ENCODE measurements at places on chromosomes 12 and 14.

- DNase-seq = no peak
Observed at GRCh38 chr14:38074081-38074480, 133.6 kb upstream of the SSTR1 start.

DNA sequence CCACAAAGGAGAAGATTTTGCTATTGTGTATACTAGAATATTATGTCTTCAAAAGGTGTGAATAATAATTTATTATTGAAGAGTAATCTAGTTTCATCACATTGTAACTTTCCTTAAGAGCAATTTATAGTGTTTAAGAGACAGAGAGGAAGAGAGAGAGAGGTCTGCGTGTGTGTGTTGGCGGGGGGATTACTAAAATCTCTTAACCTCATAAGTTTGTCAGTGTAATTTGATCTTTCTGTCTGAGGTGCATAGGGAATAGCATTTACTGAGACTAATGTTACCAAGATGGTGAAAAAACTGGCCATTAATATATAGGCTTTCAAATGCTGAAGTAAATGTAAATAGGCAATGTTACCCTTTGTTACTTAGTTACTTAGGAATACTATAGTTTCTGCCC is 48.2 kb upstream of the BTG1 start:
- no peak for DNase-seq

DNA sequence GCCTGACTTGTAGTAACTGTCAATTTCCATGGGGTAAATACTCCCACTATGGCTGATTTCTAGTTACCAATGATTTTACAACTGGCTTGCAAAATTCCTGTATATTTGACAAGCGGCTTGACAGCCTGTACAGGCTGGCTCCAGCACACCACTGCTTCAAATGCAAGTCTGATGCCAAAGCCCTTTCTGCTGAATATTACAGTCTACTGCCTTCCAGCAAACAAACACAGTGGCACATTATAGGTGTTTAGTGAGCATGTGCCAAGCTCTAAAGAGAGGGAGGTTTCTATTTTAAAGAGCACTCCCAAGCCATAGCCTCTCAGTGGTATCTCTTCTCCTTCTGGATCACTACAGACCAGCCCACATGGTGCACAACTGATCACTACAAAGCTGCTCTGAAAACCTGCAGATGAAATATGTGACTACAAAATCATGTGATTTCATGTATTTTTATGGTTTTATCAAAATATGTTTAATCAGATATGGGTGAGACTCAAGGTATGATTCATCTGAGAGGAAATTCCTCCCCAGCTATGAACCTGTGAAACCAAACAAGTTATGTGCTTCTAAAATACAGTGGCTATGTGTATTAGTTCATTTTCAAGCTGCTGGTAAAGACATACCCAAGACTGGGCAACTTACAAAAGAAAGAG is 101.5 kb downstream of the RPAP3 start:
- no peak for DNase-seq

GRCh38 chr12:12474471-12474928 is 88.2 kb downstream of the DUSP16 start:
- DNase-seq = no peak

DNA sequence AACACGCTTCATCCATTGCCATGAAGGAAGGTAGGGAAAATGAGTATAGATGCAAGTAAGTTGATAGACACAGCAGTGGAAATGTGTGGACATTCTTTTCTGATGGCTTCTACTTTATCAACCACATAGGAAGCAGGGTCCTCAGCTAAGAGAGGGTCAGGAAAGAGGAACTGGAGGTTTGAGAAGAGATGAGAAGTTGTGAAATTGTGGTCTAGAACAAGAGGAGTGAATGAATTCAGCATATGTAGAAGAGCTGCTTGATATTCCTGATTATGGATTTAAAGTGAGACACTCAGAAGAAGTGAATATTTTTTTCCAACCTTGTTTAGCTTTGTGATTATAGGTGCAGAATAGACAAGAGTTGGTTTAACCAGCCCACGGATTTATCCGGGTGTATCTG is 128.5 kb downstream of the SLC15A5 start:
- no peak for DNase-seq

DNA sequence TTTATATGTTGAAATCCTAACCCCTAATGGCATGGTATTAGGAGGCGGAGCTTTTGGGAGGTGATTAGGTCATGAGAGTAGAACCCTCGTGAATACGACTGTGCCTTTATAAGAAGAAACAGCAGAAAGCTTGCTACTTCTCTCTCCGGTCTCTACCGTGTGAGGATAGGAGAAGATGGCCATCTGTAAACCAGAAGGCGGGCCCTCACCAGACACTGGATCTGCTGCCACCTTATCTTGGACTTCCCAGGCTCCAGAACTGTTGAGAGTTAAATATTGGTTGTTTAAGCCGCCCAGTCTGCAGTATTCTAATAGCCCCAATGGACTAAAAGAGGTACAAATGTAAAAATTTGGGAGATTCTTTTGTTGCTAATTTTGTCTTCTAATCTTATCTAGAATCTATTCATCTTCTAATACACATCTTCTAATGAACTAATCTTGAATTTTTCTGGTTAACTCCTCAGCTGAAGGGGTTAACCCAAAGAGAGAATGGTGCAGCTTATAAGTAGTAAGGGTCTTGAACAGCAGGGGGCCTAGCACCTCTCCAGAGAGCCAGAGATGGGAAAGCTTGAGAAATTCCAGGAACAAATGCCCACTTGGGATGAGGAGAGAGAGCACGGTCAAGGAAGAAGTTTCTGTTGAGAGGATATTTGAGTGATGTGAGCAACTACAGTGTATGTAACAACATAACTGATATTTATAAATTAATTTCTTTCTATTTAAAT is 264.0 kb upstream of the GRIP1 start:
- no peak for DNase-seq

GRCh38 chr14:94491511-94491910 is 15.5 kb upstream of the SERPINA9 start:
- DNase-seq = no peak

GRCh38 chr12:111170543-111170942 is 198.4 kb downstream of the PHETA1 start:
- DNase-seq = no peak

GRCh38 chr14:105398044-105398725 is at the start of gene TEX22:
Gene TEX22, plus strand, starts transcription at chr14:105398538. Its CDS starts 803 bp downstream, at chr14:105399341.
- no peak for DNase-seq

DNA sequence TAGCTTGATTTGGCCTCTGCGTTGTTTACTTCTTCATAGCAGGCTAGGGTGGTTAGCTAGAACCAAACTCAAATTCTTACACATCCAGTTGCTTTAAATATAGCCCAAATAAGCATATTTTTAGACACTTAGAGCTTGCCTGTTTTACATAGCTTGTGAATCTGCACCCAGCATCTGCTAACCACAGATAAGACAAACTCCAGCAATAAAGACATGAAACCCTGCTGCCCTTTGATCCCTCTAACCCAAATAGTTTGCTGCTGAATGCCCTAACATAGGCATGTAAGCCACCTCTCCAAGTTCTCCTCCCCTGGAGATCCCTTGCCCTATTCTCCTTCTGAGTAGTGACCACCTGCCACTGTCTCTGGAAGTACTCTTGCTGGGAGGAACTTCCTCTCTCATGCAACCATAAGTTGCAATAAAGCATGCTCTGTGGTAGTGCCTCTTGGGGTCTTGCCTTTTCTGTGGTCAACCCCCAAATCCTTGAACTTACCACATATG is 185.6 kb downstream of the TMEM117 start:
- no peak for DNase-seq

- no peak for DNase-seq
Observed at GRCh38 chr12:12685305-12685704, 10.7 kb downstream of the GPR19 start.

- DNase-seq = no peak
Observed at GRCh38 chr12:3838076-3838475, 35.1 kb downstream of the PARP11 start.

DNA sequence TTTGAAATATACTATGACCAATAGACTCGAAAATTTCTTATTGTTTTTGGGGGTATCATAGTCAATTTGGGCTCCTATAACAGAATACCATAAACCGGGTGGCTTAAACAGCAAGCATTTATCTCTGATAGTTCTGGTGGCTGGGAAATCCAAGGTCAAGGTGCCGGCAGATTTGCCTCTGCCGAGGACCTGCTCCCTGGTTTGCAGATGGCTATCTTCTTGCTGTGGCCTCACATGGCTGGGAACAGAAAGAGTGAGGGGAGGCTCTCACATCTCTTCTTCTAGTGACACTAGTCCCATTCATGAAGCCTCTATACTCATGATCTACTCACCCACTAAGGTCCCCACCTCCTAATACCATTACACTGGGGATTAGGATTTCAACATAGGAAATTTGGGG is 70.7 kb downstream of the BORCS5 start:
- no peak for DNase-seq

DNA sequence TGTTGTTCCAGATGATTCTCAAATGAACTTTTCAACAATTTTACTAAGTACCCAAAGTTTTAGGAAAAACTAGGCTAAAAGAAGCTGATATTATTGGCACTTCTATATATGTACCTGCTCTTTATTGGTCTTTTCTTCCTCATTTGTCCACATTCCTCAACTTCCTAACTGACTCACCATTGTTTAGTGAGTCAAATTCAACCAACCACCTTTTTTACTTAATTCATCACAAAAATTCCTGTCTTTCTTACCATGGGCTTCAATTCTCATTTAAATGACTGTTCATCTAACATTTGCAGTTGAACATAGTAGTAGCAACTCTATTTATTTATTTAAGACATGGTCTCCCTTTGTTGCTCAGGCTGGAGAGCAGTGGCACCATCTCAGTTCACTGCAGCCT is 47.6 kb upstream of the SLC2A13 start:
- no peak for DNase-seq

GRCh38 chr12:90322006-90322405 is 613.4 kb upstream of the ATP2B1 start:
- DNase-seq = no peak

DNA sequence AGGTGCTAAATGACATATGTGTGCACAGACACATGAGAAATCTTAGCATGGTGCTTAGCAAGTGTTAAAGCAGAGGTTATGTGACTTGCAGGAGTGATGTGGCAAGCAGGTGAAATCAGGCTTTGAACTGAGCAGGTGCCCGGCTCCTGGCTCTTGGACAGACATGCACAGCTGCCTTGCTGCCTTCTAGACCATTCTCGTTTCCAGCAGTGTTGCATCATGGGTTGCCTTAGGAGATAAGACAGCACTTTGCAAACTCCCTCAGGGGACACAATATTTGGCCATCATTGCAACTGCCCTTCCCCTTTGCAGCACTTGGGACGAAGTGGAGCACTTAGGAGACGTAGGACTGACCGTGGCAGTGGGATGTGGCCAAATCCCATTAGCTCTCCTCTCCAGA is 17.2 kb upstream of the GSC start:
- DNase-seq = no peak

DNA sequence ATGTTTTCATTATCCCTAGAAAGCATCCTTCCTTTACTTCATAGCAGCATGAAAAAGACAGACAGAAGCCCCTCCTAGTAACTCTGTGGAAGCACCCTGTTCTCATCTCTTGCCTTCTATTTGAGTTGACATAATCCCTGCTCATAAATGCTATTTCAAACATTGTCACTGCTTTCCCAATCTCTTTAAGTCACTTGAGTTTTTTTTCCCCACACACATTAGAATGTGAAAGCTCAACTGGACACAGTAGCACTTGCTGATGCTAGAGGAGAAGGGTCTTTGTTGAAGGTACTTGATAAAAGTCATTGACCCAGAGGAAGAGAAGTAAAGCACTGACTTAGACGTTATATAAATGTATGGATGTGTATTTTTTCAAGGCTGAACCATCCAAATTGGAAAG is 3.0 kb downstream of the E2F7 start:
- DNase-seq = no peak

GRCh38 chr12:132551641-132552031 is 58.7 kb downstream of the LRCOL1 start:
- DNase-seq = no peak

DNA sequence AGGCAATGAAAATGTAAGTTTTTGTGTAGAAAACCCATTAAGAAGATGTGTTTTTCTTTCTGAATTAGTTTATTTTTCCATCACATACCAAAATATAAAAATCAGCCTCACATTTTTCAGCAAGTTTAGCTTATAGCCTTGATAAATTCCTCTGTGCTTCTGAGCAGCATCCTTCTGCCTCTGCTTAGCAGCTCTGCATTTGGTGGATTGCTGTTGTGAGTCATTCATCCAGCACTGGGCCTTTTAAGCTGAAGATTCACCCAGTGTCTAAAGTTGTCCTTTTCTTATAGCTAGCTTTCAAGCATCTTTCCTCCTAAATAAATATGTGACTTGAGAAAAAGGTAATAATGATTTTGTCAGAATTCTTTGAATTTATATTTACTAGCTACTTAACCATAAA is 206.1 kb downstream of the PCNX1 start:
- no peak for DNase-seq

DNA sequence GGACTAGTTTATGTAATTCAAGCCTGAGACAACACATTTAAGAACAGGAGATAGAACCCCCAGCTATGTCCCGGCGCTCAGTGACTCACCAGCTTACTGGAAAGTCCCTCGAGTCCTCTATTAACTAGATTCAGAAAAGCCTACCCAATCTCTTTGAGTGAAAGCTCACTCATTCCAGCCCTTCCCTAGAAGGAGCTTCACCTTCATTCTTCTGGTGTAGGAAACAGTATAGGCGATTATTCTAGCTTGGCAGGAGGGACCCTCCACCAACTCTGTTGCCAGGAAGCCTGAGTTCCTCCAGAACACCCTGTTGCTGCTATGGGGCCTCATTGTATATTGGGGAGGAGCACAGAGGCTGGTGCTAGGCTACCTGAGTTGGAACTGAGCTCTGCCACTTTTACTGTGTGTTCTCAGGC is 57.2 kb upstream of the AEBP2 start:
- DNase-seq = no peak

DNA sequence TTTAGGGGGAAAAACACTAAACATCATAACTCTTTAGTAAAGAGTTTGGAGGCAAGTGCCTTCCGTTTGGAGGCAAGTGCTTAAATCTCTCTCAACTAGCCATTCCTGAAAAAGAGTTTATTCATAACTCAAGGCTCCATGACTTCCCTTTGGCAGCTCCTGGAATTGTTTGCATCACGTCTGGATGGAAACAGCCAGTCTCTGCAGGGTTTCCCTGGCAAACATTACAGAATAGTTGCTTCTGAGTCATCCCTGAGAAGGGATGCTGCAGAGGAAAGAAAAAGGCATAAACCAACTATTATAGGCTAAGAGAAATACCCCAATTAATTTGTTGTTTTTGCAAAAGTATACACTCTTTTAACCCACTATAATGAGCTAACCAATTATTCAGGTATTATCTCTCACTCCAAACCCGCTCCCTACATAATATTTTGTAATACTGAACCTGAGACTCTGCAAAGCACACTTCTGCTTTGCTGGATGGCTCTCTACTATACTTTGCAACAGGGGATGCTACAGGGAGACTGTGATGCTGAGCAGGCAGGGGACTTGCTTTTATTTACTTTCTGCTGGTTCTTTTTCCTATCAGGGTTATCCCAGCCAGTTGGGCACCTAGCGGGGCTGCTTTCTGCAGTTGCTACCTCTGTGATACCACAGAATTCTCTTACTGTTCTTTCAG is 497.7 kb downstream of the FUT8 start:
- no peak for DNase-seq

- no peak for DNase-seq
Observed at GRCh38 chr14:79057333-79057732, 887.2 kb downstream of the NRXN3 start.

GRCh38 chr14:68305738-68306137 is 486.2 kb downstream of the RAD51B start:
- DNase-seq = no peak

GRCh38 chr12:89665556-89665955 is 43.1 kb downstream of the ATP2B1 start:
- no peak for DNase-seq
